ENCODE measurements at places on chromosomes 7 and 10.

DNA sequence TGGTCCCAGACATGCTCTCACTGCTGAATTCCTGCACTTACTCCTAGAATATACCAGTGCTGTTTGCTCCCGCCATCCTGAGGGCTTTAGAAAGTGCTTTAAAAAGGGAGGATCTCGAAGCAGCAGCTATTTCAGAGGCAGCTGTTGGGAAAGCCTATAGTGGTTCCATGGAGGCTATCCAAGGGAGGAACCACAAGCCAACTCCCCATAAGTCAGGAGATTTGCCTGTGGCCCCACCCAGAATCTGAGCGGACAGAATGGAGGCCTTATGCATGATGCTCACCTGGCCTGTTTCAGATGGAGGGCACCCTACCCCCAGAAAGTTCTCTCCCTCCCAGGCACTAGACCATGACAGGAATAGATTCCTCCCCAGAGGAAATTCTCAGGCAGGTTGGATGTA is 2.3 kb upstream of the KCNIP2 start:
- no peak for DNase-seq

- DNase-seq, result peak; percentile 92
Observed at GRCh38 chr10:7333961-7334641, 76.7 kb downstream of the SFMBT2 start.

GRCh38 chr7:139574618-139575337 is 51.3 kb downstream of the CLEC2L start:
- no peak for DNase-seq

GRCh38 chr7:40000734-40001315 is 50.8 kb downstream of the CDK13 start:
- DNase-seq, result no peak

DNA sequence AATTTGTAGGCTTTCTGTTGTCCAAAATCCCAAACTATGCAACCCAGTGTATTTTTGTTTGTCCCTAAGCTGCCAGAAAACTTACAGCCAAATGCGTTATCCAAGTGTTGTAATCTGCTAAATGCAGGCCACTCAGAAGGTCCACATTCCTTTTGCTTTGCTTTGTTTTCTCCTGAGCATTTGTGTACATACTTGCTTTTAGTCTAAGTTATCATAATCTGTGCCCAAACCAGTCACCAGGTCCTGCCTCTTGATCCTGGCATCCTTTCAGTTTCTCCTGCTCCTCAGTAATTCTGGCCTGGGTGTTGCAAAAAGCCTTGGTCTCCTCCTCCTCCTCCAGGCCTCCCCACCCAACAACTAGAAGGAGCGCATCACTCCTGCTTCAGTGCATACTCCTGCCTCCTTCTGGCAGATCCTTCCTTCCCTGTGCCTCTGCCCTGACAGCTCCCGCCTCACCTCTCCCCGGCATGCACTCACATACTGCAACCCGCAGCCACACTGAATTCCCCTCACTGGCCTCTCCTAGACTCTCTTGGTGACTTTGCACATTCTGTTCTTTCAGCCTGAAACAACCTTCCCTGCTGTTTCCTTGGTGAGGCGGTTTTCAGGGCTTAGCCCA is 2.3 kb downstream of the DENND2A start:
- no peak for DNase-seq

DNA sequence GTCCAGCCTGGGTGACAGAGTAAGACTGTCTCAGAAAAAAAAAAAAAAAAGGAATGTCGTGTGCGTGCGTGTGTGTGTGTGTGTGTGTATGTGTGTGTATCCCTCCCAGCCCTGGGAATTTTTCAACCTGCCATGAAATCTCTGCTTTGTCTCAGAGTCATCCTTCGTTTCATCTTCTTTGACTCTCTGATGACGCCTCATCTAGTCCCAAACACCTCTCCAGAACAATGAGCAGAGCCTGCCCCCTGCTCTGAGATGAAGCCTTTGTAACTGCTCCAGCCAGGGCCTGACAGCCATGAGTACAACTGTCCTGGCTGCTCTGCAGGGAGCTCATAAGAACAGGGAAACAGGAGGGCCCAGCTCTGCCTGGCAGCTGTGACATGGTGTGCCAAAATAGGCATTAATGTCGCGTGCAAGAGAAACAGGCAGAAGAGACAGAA is 149.5 kb downstream of the FAM107B start:
- no peak for DNase-seq

GRCh38 chr7:109834851-109835250 is 1256.1 kb upstream of the LRRN3 start:
- DNase-seq, result no peak

DNA sequence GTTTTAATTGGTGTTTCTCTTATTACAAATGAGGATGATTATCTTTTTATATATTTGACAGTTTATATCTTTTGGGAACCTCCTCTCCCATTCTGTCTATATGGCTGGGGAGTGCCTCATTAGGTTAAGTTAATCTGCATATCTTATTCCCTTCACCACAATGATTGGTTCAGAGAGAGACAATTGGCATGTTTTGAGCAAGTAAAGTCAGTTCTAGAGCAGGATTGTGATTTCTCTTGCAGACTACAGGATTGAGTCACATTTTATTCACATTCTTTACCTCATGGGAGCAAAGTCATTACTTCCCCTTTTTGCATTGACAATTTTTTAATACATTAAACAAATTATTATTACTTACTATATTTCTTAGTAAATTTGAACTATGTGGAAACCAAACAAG is 345.6 kb downstream of the MDFIC start:
- DNase-seq, result peak; percentile 9

GRCh38 chr7:141017555-141017954 is 2.8 kb upstream of the MRPS33 start:
- DNase-seq, result no peak

DNA sequence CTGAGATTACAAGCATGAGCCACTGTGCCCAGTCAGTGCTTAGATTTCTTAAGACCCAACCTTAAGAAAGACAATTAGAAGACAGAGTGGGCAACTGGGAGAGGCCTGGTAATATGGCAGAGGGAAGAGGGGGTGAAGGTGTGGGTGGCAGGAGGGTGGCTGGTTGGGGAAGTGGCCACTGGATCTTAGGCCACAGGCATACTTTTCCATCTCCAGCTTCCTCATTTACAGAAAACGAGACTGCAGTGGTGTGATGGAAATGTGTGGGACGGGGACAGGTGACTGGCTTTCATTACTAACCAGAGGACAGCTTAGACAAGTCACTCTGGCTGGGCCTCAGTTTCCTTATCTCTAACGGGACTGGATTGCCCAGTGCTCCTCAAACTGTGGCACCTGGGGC is 1.0 kb upstream of the FFAR4 start:
- DNase-seq, result peak; percentile 55

DNA sequence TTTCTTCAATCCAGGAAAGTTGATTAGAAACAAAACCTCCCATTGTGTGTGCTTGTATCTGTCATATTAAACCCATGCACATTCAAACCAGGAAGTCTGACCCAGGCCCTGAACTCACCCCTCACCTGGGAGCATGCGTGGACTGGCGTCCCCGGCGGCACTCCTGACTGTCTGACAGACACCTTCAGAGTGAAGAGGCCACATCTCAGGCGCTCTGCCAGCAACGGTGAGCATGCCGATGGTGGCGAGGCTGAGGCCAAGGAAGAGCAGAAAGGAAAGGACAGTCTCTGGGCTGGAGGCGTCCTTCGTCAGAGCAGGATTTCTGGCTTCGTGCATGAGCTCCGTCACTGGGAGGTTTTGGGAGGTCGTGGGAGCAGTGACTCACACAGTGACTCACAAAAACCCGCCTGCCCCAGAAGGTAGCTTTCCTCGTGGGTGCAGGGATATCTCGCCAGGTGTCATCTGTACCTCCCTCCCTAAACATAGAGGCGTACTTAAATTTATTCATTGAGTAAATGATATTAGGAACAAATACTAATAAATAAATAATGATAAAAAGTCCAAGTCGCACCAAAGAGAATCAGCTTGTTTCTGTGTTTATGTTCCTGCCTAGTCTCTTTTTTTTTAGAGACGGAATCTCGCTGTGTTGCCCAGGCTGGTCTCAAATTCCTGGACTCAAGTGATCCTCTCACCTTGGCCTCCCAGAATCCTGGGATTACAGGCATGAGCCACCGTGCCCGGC is 13.5 kb downstream of the IQCE start:
- DNase-seq, result no peak

- DNase-seq, result no peak
Observed at GRCh38 chr10:21687266-21688008, 153.4 kb downstream of the MLLT10 start.

DNA sequence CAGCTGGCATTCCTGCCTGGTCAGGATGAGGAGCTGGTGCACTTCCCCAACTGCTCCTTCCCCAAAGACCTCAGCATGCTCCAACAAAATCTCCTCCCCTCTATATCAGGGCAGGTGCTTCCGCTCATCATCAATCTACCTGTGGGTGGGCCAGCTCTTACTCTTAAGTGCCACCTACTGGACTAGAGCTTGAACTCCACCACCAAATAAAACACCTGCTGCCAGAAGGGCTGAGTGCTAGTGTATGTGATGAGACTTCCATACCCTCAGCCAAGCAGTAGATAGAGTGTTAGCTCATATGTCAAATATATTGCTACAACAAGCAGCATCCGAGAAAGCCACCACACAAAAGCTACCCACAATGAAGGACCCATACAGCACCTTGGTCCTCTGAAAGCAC is 264.3 kb downstream of the RNLS start:
- DNase-seq, result peak; percentile 60

GRCh38 chr10:50506861-50507573 is 116.7 kb downstream of the SGMS1 start:
- DNase-seq, result no peak

DNA sequence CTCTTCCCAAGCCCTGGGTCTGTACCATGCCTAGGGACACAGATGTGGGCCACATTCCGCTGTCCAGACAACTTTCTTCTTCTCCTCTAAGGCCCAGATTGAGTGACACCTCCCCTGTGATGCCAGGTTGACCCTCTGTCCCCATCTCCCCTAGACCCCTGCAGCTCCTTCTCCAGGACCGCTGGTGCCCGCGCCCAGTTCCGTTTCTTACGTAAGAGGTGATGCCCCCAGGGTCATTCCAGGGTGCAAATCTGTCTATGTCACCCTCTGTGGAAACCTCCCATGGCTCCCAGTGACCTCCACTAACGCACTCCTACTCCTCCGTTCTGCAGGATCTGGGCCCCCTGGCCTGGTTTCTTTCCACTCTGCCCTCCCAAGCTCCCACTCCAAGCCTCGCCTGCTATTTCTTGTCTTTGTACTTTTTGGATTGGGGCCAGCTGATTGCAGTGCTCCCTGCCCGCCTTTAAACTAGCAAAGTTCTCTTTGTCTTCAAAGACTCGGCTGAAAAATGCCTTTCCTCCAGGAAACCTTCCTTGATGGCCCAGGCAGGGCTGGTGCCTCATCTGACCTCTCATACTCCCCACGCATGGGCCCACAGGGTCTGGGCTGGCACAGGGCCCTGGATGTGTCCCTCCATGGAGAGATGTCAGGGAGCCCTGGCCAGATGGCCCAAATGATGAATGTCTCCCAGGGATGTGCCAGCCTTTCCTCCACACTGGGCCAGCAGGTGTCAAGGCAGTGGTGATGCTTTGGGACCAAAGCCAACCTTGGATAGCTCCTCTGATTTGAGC is 21.3 kb upstream of the ELN start:
- DNase-seq, result no peak

- DNase-seq, result no peak
Observed at GRCh38 chr7:44320141-44320540, 5.3 kb downstream of the CAMK2B start.

DNA sequence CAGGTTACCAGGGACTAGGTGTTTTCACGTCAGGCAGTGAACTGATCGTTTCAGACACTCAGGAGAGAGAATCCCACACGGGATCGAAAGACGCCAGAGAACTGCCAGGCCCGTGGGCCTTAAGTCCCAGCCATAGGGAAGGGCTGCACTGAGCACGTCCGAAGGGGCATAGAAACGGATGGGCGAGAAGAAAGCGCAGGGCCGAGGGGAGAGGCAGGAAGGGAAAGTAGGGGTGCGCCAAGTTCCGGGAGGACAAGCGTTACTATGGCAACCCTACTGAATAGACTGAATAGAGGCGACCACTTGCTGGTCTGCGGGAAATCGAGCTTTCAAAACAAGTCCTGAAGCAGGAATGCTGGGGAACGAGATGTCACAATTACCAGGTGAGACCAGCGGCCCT is 421.3 kb upstream of the NUPR2 start:
- no peak for DNase-seq

GRCh38 chr7:107902381-107902780 is 11.4 kb downstream of the DLD start:
- DNase-seq, result no peak

DNA sequence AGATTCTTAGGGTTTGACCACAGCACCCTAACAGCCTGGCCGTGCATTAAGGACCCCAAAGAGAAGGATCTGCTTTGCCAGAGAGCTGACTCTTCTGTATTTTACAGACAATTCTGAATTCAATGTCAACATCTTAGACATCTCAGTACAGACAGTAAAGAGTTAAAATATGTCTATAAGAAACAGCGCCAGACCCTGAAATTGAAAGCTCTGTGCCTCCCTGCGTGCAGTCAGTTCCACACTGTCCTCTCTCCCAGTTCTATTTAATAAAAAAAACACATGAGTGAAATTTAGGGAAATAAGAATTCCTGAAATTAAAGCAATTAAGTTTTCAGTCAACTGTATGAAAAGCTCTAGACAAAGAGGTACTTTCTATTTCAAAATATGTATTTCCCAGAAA is 45.1 kb downstream of the MET start:
- no peak for DNase-seq

DNA sequence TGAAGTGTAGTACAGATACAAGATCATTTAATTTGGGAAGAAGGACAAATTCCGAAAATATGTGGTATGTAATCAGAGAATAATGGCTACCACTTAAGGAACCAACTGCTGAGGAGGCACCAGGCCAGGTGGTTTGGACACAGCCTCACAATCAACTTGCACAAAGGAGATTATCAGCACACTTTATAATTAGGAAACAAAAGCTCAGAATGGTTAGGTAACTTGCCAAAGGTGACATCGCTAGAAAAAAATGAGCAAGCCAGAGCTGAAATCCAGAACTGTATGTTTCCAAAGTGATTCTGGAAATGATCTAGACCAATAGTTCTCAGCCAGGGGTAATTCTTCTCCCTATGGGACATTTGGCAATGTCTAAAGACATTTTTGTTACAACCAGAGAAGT is 36.6 kb downstream of the ERCC6 start:
- no peak for DNase-seq

GRCh38 chr7:32639122-32639521 is 143.8 kb downstream of the AVL9 start:
- no peak for DNase-seq

GRCh38 chr10:712089-712488 is 22.6 kb upstream of the DIP2C start:
- no peak for DNase-seq

DNA sequence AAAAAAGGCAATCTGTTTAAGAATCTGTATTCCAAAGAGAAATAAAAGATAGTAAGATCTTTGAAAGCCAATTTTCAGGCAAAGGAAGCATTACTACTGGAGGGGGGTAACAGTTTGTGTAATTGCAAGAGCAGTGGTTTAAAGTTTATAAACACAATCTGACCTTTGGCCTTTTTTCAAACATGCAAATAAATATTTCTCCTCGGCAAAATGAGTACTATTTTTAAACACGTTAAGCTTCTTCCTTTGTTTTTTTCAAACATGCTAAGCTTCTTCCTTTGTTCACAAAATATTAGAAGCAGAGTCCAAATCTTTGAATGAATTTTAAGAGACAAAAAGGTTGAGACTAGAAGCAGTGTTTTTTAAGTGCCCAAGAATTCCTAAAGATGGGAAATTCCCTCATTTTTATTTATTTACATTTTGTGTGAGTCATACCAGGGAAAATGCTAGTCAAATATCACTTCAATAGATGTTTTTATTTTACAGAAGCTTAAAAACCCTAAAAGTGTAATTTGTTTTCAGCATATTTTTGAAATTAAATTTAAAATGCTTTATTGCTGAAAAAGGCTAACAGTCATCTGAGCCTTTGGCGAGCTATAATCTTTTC is 229.3 kb downstream of the GPR37 start:
- no peak for DNase-seq
